ENCODE measurements at places on chromosomes 11 and 22. TPM values are rescaled to one million over a fixed set of nuclear protein-coding genes. Genes with fewer than 3 reads are reported as not detected.

The NTM gene
- 320 TPM for polyA plus RNA-seq

The PANX1 gene
- 11.9 TPM for polyA plus RNA-seq

The TSSK2 gene
- not detected for polyA plus RNA-seq

The SSTR3 gene
- polyA plus RNA-seq, result not detected

The POLR2L gene
- polyA plus RNA-seq, result 181 TPM

The OR8D4 gene
- not detected for polyA plus RNA-seq

The TMA7B gene
- polyA plus RNA-seq, result not detected

The IL18BP gene
- polyA plus RNA-seq, result 1.7 TPM

The TREH gene
- 1.7 TPM for polyA plus RNA-seq

The LRRC4C gene
- polyA plus RNA-seq, result 23.1 TPM

The FGF19 gene
- not detected for polyA plus RNA-seq

The TYMP gene
- not detected for polyA plus RNA-seq

The KRTAP5-9 gene
- not detected for polyA plus RNA-seq

The OTOG gene
- polyA plus RNA-seq, result not detected

The CARD10 gene
- polyA plus RNA-seq, result not detected

The FOLR2 gene
- polyA plus RNA-seq, result not detected

The NPAS4 gene
- not detected for polyA plus RNA-seq

The FOLR1 gene
- not detected for polyA plus RNA-seq

The GPHA2 gene
- not detected for polyA plus RNA-seq

The MN1 gene
- 0.66 TPM for polyA plus RNA-seq

The MYBPC3 gene
- 0.08 TPM for polyA plus RNA-seq

The CRACR2B gene
- polyA plus RNA-seq, result not detected

The CD3D gene
- not detected for polyA plus RNA-seq

The EHF gene
- polyA plus RNA-seq, result not detected

The CRYBA4 gene
- polyA plus RNA-seq, result not detected

The CST6 gene
- polyA plus RNA-seq, result not detected

The NCF4 gene
- 1.2 TPM for polyA plus RNA-seq

The OR56A1 gene
- polyA plus RNA-seq, result not detected

The C11orf87 gene
- polyA plus RNA-seq, result 216 TPM

The ARCN1 gene
- polyA plus RNA-seq, result 49.3 TPM

The TMEM25 gene
- polyA plus RNA-seq, result 41.0 TPM

The ARHGAP8 gene
- not detected for polyA plus RNA-seq

The APOBEC3A gene
- not detected for polyA plus RNA-seq

The SEC14L2 gene
- 1.5 TPM for polyA plus RNA-seq

The MOV10L1 gene
- 1.6 TPM for polyA plus RNA-seq

The ISX gene
- polyA plus RNA-seq, result not detected

The TPBGL gene
- polyA plus RNA-seq, result 1.0 TPM

The OR51B5 gene
- 0.54 TPM for polyA plus RNA-seq

The MMP8 gene
- polyA plus RNA-seq, result not detected

The XKR3 gene
- not detected for polyA plus RNA-seq

The EIF4G2 gene
- polyA plus RNA-seq, result 288 TPM

Data from Purkinje cell (primary cell).